Lower lobe of right lung (tissue), 2 donors: ENCODE measurements at places on chromosomes 6 and 20. TPM values are rescaled to one million over a fixed set of nuclear protein-coding genes. Genes with fewer than 3 reads are reported as not detected.

Gene PBX2
- 89.2 TPM for total RNA-seq

Gene RBM38
- total RNA-seq, result 15.5 TPM

Gene C6orf47
- 24.7 TPM for total RNA-seq

Gene PI16
- 11.9 TPM for total RNA-seq

Gene GABRR1
- total RNA-seq, result not detected

Gene PGC
- total RNA-seq, result 947 TPM

Gene RBL1
- 7.6 TPM for total RNA-seq

Gene SOX18
- 48.3 TPM for total RNA-seq

Gene ATXN1
- total RNA-seq, result 75.9 TPM

Gene HRH3
- total RNA-seq, result not detected

Gene FAM209B
- 0.59 TPM for total RNA-seq

Gene CST2
- total RNA-seq, result not detected

Gene WRNIP1
- 45.1 TPM for total RNA-seq

Gene ENPP3
- 1.7 TPM for total RNA-seq

Gene C20orf141
- total RNA-seq, result not detected

Gene SAMD3
- total RNA-seq, result 5.5 TPM

Gene OR2H2
- total RNA-seq, result not detected

Gene KIAA0408
- total RNA-seq, result 55.1 TPM

Gene GTF2H4
- total RNA-seq, result 37.1 TPM

Gene REV3L
- 30.3 TPM for total RNA-seq

Gene PRSS35
- 0.59 TPM for total RNA-seq

Gene DNAH8
- 0.03 TPM for total RNA-seq

Gene MTFR2
- total RNA-seq, result 1.5 TPM

Gene TNFRSF21
- 21.7 TPM for total RNA-seq

Gene APOM
- 1.6 TPM for total RNA-seq

Gene PDE10A
- 2.7 TPM for total RNA-seq

Gene BPIFB4
- not detected for total RNA-seq

Gene BTNL2
- not detected for total RNA-seq

Gene BAG2
- 5.1 TPM for total RNA-seq

Gene TCP11
- not detected for total RNA-seq

Gene GLP1R
- 0.35 TPM for total RNA-seq

Gene RAB22A
- 22.6 TPM for total RNA-seq

Gene GUCA1A
- total RNA-seq, result not detected

Gene NPEPL1
- total RNA-seq, result 40.6 TPM

Gene RSPO3
- total RNA-seq, result 8.0 TPM

Gene SNX21
- 24.1 TPM for total RNA-seq

Gene PRICKLE4
- 12.1 TPM for total RNA-seq

Gene DACT2
- 2.4 TPM for total RNA-seq

Gene TRIM31
- 0.62 TPM for total RNA-seq

Gene BMP7
- total RNA-seq, result 0.74 TPM

Gene DSP
- total RNA-seq, result 22.8 TPM

Gene TTLL9
- total RNA-seq, result 5.9 TPM

Gene GGTLC1
- total RNA-seq, result 57.2 TPM

Gene HECA
- total RNA-seq, result 53.1 TPM

Gene TNF
- 4.5 TPM for total RNA-seq

Gene KIF25
- 0.56 TPM for total RNA-seq

Gene CAP2
- 4.7 TPM for total RNA-seq

Gene TSPO2
- not detected for total RNA-seq

Gene WFDC10B
- 1.2 TPM for total RNA-seq

Gene GPR63
- 0.71 TPM for total RNA-seq

Gene CTCFL
- not detected for total RNA-seq
